ENCODE measurements at places on chromosomes 5 and 9.

GRCh38 chr9:115357821-115358220 is 239.9 kb upstream of the TNC start:
- no peak for DNase-seq
- H3K27ac ChIP-seq, result no peak overlapping the region

DNA sequence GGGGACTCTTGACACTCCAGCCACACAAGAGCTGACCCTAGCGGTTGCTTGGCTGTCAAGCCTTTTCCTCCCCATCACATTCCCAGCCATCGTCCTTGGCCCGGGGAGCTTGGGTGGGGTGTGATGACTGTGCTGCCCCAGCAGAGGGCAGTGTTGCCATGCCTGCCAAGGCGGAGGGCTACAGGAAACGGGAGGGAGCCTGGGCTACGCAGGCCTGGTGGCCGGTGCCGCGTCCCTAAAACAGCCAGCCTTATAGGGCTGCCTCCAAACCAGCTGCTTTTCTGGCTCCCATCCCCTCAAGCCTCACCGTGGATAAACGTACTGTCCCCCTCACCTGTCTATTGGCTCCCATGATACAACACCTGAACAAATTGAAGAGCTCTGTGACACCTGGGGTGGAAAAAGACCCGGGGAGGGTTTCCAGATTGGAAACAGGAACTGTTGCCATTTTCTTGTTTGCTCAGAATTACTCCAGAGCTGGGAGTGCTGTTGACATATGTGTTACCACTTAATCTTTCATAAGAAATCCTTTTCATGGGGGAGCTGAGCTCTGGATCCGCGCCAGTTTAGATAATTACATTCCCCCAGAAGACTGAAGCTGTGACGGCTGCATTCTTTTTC is 72.8 kb upstream of the ASTN2 start:
- peaks cover 2% of the 10 kb centered on the region for H3K4me1 ChIP-seq
- no peak overlapping the region for H3K27ac ChIP-seq
- no peaks in the 10 kb centered on the region for H3K36me3 ChIP-seq

DNA sequence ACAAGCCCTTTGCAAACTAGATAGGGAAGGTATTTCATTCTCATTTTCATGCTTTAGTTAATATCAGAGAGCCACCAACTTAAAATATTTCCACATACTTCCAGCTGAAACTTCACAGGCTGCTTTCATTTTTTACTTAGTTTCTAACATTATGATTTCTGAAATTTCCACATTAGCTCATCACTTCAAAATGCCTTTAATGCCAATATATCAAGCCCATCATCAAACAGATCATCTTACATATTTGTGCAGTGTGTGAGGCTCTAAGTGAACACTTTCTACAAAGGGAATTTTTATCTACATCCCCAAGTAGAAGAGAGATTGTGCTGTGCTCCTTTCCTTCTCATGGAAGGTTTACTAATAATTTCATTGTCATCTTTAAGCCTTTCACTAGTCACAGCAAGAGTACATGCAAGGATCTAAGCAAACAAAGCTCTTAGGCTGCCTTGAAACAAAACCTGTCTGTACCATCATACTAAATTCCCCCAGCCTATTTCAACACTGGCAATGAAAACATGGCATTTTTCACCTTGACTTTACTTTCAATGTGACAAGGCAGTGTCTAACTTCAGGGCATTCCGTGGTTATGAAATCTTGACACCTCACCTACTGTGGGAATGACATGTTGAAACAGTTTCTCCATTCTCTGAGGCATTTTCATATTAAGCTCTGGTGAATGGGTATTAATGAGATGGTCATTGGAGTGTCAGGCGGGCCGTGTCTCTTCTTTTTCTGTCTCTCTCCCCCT is 45.4 kb downstream of the PPP2R2B start:
- H3K36me3 ChIP-seq, result no peaks in the 10 kb centered on the region
- H3K4me1 ChIP-seq, result no peaks in the 10 kb centered on the region
- no peak overlapping the region for H3K4me3 ChIP-seq

DNA sequence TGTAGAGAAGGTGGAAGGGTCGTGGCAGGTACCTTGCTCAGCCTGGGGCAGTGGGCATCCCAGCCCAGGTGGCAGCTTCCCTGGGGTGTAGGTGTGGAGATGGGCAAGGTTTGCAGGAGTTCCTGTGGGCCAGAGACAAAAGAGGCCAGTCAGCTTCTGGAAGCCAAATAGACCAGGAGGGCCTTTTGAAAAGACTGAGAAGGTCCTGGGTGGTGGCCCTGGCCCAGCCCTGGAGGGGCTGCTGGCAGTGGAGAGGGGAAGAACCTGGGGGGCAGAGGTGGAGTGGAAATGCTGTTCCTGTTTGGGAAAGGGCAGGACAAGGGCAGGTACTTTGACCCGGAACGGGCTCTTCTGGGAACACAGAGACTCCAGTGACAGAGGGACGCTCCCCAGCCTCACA is 7.0 kb upstream of the IL3 start:
- H3K4me1 ChIP-seq, result no peaks in the 10 kb centered on the region
- H3K27ac ChIP-seq, result no peak overlapping the region
- no peaks in the 10 kb centered on the region for H3K27me3 ChIP-seq
- no peak overlapping the region for H3K4me3 ChIP-seq

DNA sequence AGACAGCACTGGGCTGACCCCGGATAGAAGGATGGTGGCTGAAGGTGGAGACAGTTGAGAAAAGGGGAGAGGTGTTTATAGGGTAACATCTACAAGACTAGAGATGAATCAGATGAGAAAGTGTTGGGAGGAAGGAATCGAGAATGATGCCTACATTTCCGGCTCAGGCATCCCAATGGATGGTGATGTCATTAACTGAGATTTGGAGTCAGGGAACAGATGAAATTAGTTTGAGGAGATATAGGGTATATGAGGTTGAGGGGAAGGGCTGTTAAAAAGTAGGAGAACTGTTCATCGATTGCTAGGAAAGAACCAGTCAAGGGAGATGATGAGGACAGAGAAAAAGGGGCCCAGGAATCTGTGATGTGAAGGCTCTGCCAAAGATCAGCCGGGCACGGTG is 24.7 kb upstream of the IQGAP2 start:
- no peak overlapping the region for H3K4me3 ChIP-seq
- H3K4me1 ChIP-seq, result no peaks in the 10 kb centered on the region
- DNase-seq, result no peak

GRCh38 chr9:15403155-15403554 is 19.5 kb upstream of the SNAPC3 start:
- H3K4me3 ChIP-seq, result no peak overlapping the region
- H3K36me3 ChIP-seq, result no peaks in the 10 kb centered on the region
- no peak for DNase-seq
- H3K27ac ChIP-seq, result no peak overlapping the region

DNA sequence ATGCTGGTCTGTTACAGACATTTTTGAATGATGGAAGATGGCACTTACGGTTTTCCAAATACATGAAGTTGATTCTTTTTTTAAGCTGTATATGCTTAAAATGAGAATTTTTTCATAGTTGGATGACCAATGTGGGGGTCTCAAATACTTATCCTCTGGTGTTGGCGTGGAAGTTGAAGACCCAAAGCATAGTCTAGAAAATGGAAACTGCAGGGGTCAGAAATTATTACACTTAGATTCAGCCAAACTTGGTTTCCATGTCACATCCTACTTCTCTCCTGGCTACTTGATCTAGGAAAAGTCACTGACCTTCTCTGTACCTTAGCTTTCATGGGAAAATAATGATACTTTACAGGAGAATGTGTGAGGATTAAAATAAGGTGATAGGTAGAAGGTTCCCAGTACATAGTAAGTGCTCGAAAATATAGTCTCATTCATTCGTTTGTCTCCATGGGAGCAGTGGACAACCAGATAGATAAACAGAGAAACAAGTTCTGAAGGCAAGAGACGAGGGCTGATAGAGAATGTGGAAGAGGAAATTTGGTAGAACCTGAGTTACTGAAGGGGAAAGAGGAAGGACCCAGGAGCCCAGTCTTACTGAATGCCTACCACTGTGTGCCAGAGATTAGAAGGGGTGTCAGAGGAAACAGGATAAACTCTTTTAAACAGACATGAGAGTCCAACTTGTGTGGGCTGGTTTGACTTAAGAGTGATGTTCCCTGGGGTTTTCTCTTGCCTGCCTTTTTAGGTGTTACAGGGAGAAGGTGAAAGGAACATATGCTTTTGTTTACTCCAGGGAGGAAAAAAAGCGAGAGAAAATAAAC is 560.3 kb upstream of the KLF4 start:
- H3K36me3 ChIP-seq, result no peaks in the 10 kb centered on the region
- H3K27me3 ChIP-seq, result no peaks in the 10 kb centered on the region
- no peak overlapping the region for H3K4me3 ChIP-seq
- peaks cover 10% of the 10 kb centered on the region for H3K4me1 ChIP-seq
- H3K27ac ChIP-seq, result no peak overlapping the region

GRCh38 chr5:107294211-107294550 is 376.6 kb downstream of the EFNA5 start:
- peaks cover 3% of the 10 kb centered on the region for H3K4me1 ChIP-seq
- no peak overlapping the region for H3K27ac ChIP-seq
- H3K27me3 ChIP-seq, result no peaks in the 10 kb centered on the region
- H3K4me3 ChIP-seq, result no peak overlapping the region
- no peaks in the 10 kb centered on the region for H3K36me3 ChIP-seq

DNA sequence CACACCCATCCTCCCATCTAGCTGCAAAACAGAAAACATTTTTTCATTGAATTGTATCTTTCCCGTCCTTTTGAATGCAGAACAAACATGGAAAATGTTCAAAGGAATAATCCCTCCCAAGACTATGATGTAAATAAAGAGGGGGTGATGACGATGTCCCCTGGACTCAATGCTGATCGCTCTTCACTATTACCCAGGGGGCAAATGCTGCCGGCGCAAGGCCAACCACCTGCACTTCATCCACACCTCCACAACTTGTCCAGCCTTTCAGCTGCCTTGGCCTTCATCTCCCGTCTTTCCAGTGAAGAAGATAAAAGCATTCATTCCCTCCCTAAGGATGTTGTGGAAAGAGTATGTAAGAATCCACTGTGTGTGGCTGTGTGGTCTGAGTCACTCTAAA is 240.3 kb downstream of the AGTPBP1 start:
- no peaks in the 10 kb centered on the region for H3K4me1 ChIP-seq
- H3K4me3 ChIP-seq, result no peak overlapping the region
- H3K27me3 ChIP-seq, result no peaks in the 10 kb centered on the region
- no peak overlapping the region for H3K27ac ChIP-seq
- H3K36me3 ChIP-seq, result no peaks in the 10 kb centered on the region
- DNase-seq, result no peak

GRCh38 chr5:144484124-144484897 is 313.6 kb downstream of the KCTD16 start:
- H3K4me1 ChIP-seq, result no peaks in the 10 kb centered on the region
- H3K36me3 ChIP-seq, result no peaks in the 10 kb centered on the region

GRCh38 chr9:14869671-14870070 is 40.6 kb downstream of the FREM1 start:
- H3K4me1 ChIP-seq, result no peaks in the 10 kb centered on the region
- no peaks in the 10 kb centered on the region for H3K27me3 ChIP-seq
- H3K27ac ChIP-seq, result no peak overlapping the region
- H3K4me3 ChIP-seq, result no peak overlapping the region
- DNase-seq, result no peak

DNA sequence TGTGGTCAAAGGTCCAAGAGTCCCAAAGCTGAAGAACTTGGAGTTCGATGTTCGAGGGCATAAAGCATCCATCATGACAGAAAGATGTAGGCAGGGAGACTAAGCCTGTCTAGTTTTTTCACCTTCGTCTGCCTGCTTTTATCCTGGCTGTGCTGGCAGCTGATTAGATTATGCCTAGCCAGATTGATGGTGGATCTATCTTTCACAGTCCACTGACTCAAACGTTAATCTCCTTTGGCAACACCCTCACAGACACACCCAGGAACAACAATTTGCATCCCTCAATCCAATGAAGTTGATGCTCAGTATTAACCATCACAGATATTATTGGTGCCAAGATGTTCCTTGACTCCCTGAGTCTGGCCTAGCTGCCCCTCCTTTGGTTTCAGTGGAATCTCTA is 530.8 kb upstream of the CLINT1 start:
- no peak overlapping the region for H3K27ac ChIP-seq
- DNase-seq, result no peak
- no peak overlapping the region for H3K4me3 ChIP-seq
- no peaks in the 10 kb centered on the region for H3K36me3 ChIP-seq
- no peaks in the 10 kb centered on the region for H3K27me3 ChIP-seq

- DNase-seq, result no peak
- H3K27me3 ChIP-seq, result no peaks in the 10 kb centered on the region
- no peaks in the 10 kb centered on the region for H3K36me3 ChIP-seq
- no peaks in the 10 kb centered on the region for H3K4me1 ChIP-seq
- no peak overlapping the region for H3K4me3 ChIP-seq
- no peak overlapping the region for H3K27ac ChIP-seq
Measured at GRCh38 chr5:87229780-87230179, 37.9 kb upstream of the RASA1 start.

DNA sequence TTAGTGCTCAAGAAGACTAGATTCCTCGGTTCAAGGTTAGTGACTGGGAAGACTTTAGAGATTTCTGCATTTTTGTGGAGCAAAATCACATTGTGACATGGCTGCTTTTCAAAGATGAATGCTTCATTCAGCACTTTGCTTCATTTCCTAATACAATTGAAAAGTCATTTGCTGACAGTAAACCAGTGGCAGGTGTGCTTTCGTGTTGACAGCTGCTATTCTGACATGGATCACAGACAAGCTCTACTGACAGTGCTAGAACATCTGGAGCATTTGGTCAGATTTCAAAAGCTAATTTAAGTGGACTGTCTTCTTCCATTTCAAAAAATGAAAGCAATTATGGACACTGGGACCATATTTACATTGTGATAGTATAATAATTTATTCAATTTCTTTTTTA is 1060.1 kb downstream of the PTPRD start:
- H3K36me3 ChIP-seq, result no peaks in the 10 kb centered on the region
- no peaks in the 10 kb centered on the region for H3K27me3 ChIP-seq
- no peaks in the 10 kb centered on the region for H3K4me1 ChIP-seq
- no peak overlapping the region for H3K4me3 ChIP-seq
- DNase-seq, result no peak

DNA sequence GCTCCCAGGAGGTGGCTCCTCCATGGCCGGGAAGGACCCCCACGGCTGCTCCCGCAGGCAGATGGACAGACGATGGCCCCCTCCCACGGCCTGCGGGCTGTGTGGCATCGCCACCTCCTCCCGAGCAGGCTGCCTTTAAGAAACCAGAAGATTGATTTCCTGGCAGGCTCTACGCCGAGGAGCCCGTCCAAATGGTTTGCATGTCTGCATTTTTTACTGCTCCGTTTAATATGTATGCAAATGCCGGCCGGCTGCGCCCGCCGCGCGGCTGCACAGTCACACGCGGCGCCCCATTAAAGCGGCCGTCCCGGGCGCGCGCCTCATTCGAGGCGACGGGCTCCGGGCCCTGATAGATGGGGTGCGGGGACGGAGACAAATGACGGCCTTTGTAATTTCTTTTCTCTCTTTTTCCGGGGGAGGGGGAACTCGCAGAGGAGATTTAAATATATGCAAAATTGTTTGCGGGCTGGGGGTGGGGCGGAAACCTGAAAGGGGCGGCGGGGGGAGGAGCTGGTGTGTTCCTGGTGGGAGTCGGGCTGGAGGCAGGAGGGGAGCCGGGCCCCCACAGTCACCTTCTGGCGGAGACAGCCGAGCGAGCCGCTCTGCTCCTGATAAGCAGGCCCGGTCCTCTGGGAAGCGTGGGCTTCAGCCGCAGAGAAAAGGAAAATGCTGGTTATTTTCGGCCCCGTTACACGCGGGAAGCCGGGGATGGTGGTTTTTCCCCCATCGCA is 158.7 kb upstream of the IER5L start:
- no peaks in the 10 kb centered on the region for H3K27me3 ChIP-seq
- peak overlapping the region; percentile 42 for H3K27ac ChIP-seq
- peak; percentile 79 for DNase-seq
- peaks cover 19% of the 10 kb centered on the region for H3K4me1 ChIP-seq

Data from ovary (tissue), 10 donors.